Chondrocyte (in vitro differentiated cells): ENCODE measurements at places on chromosomes 3 and 15. TPM values are rescaled to one million over a fixed set of nuclear protein-coding genes. Genes with fewer than 3 reads are reported as not detected.

Gene CDHR4
- total RNA-seq, result not detected in 3 replicates

Gene EDEM1
- 39.0 to 51.2 TPM (median 49.1 TPM) in 3 replicates for total RNA-seq

Gene MYZAP
- 0.17 to 1.9 TPM in 2 of 3 replicates, not detected in the other for total RNA-seq

GRCh38 chr15:76234337-76234889, 76.9 kb downstream of the ETFA start:
- no peak for DNase-seq

DNA sequence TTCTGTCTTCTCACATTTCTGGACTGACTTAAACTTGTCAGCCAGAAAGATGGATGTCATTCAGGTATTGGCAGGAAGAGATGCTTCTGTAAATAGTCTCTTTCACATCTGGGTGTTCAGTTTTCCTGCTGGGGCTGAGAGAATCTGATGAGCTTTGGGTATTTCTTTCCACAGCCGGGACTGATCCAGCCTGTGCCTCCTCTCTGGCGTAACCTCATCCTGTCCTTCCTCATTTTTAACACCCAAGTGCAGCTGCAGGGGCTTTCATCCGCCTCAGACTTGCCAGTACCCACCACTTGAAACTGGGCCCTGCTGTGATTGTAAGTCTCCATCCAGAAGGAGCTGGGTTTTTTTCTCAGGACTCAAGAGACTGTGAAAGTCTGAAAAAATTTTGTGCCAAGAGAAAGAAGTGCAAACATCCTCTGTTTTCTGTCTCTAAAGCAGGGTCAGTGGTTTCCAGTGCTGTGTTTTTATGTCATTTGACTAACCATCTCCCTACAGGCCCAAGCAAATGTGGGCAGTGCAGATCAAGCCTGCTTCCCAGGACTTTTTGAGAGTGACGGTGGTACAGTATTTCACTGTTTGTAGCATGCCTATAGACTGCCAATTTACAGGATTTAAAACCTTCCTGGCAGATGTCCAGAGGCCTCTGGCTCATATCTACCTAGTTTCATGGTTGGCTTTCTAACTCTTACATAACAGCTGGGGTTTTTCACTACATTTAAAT, 342.7 kb downstream of the PTPRG start:
- DNase-seq, result no peak

- DNase-seq, result no peak
Measured at GRCh38 chr3:7854266-7854665, 647.4 kb upstream of the LMCD1 start.

DNA sequence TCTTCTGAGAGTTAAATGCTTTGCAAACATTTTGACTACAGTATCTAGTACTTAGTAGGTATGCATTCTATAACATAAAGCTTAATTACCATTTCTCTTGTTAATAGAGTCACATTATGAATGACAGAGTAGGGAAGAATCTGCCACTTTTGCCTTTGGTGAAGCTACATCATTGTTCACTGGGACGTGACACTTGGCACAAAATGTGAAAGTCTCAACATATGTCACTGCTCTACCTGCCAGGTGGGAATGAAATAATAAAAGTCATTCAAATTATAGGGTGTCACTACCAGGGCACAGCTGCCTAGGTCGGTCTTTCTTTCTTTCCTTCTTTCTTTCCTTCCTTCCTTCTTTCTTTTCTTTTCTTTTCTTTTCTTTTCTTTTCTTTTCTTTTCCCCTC, 17.6 kb downstream of the GPR87 start:
- DNase-seq, result no peak

GRCh38 chr3:141288336-141288990, 56.8 kb downstream of the PXYLP1 start:
- no peak for DNase-seq
